ENCODE measurements at places on chromosomes 12 and 14.

- no peak for DNase-seq
These were observed 33.3 kb upstream of the TBX5 start for GRCh38 chr12:114439261-114439683.

DNA sequence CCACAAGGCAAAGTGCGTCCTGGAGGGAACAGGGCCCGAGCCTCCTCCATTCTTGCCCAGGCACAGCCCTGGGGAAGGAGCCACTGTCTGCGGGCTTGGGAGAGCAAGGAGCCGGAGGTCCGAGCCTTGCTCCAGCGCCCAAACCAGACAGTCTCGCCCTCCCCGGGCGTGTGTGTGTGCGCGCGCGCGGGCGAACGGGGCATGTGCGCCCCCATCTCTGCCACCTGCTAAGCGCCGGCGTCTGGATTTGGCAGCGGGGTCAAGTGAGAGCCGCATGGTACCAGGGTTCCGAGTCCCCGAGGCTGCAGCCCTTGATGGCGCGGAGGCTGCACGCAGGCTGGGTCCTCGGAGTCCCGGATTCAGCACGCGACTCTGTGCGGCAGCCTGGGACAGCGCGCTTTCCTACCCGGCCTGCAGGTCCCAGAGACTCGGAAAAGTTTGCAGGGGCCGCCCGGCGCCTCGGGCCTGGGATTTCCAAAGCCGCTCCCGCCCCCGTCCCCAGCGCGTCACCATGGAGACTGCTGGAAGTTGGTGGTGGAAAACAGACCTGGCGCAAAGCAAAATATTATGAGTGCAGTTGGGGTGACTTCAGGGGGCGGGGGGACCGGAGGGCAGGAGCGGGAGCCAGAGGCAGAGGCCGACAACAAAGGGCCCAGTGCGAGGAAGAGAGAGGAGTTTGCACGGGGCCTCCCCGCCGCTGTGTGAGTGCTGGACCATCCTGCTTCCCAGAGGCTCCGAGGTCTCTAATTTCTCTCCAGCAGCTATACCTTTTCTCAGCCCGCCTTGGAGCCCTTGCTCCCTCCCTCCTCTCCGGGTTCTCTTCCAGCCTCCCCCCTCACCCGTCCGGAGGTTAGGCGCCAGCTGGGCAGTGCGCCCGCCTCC lies 4.2 kb downstream of the RFX4 start:
- no peak for DNase-seq

- DNase-seq: no peak
These were observed 41.6 kb downstream of the SCN8A start for GRCh38 chr12:51632623-51633022.

DNA sequence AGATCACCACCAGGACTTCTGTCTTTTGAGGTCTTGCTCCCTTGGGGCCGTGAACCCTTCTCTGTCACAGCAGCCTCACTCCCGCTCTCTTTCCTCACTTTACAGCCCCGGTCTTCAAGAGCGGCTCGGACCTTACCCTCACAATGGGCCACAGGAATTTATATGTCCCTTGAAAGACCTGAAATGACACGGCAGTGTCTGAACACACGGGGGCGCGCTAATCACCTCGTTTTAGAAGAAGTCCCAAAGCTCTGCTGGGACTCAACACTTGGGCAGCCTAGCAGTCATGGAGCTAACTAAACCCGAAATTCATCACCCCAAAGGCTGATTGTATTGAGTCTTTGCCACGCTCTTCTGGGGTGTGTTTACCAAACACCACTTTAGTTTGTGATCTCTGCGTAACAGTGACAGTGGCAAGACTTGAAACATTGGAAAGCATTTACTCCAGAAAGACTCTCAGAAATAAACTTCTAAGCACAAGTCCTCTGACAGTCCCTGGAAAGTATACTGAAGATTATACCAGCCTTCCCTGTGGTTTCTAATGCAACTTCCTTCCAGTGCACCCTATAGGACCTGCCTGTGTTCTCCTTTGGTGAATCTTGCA lies 29.0 kb downstream of the SERPINA11 start:
- peak; percentile 5 for DNase-seq

GRCh38 chr14:90184094-90184493 lies 72.3 kb upstream of the PSMC1 start:
- DNase-seq: no peak

- no peak for DNase-seq
These were observed 2.5 kb downstream of the P2RX2 start for GRCh38 chr12:132620899-132621656.

GRCh38 chr14:75205591-75205990 lies 29.2 kb upstream of the TMED10 start:
- no peak for DNase-seq

DNA sequence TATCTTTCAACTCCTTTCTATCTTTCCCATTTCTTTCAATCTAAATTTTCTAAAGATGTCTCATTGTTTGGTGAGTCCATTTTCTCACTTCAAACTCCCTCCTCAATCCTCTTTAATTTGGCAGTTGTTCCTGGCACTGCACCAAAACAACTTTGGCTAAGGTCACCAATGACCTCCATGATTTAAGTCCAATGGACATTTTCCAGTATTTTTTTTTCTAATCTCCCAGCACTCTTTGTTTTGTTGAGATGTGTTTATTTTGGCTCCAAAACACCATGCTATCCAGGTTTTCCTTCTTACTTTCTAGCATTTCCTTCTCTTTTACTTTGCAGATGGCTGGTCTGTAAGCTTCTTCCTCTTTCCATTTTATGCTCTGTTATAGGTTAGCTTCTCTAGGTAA lies 42.5 kb upstream of the OTOGL start:
- no peak for DNase-seq

DNA sequence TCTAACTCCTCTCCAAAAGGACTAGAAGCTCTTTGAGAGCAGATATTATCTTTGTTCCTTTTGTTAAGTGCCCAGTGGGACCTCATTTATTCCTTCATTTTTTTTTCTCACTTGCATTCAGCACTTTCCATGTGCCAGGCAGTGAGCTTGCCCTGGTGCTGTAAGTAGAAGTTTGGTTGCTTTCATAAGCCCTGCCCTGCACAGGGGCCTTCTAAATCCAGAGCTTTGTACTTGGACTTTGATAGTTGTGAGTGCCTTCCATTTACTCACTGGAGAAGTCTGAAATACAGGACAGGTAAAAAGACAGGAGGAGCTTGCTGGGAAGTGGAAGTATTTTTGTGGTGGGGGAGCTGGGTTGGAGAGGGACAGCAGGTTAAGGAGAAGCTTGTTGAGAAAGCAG lies 56.7 kb upstream of the PTCSC3 start:
- DNase-seq: no peak

- DNase-seq: no peak
These were observed 36.8 kb upstream of the PIWIL1 start for GRCh38 chr12:130300737-130301535.

DNA sequence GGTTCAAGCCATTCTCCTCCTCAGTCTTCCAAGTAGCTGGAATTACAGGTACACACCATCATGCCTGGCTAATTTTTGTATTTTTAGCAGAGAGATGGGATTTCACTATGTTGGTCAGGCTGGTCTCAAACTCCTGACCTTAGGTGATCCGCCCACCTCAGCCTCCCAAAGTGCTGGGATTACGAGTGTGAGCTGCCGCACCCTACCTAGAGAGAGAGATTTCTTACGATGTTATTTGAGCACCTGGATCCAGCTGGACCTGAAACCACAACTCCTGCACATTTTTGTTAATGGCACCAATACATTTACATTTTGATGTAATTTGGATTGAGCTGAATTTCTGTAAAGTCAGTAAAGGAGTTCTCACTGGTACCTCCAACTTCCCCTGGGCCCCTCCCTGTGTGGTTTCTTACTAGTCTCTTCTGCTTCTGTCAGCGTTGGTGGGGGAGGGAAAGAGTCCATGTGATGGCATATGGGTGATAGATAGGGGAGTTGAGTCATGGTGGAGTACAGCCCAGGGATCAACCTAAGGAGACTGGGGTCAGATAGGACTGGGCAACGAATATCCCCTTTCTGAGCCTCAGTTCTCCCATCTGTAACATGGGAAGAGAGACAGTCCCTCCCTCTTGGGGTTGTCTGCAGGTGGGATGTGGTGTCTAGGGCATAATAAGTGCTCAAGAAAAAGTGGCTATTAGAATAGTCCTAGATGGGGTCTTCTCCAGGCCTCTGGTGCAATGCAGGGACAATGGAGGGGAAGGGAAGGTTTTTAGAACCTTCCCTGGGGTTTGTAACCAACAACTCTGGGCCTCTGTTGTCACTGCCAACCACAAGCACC lies 83.3 kb upstream of the MED13L start:
- DNase-seq: no peak
